Stimulated activated CD4-positive, alpha-beta T cell treated with anti-CD3 and anti-CD28 coated beads, TNF-alpha, amount 100 ng/mL, for 24 hours (primary cell): ENCODE measurements at places on chromosomes 5 and 9.
A peak's percentile ranks its signal among the peaks of the same experiment; 100 is the strongest.

- no peak for DNase-seq
Measured at GRCh38 chr9:80797101-80797829, 892.1 kb downstream of the TLE1 start.

GRCh38 chr9:125845271-125845808 lies 98.2 kb downstream of the PBX3 start:
- no peak for DNase-seq

DNA sequence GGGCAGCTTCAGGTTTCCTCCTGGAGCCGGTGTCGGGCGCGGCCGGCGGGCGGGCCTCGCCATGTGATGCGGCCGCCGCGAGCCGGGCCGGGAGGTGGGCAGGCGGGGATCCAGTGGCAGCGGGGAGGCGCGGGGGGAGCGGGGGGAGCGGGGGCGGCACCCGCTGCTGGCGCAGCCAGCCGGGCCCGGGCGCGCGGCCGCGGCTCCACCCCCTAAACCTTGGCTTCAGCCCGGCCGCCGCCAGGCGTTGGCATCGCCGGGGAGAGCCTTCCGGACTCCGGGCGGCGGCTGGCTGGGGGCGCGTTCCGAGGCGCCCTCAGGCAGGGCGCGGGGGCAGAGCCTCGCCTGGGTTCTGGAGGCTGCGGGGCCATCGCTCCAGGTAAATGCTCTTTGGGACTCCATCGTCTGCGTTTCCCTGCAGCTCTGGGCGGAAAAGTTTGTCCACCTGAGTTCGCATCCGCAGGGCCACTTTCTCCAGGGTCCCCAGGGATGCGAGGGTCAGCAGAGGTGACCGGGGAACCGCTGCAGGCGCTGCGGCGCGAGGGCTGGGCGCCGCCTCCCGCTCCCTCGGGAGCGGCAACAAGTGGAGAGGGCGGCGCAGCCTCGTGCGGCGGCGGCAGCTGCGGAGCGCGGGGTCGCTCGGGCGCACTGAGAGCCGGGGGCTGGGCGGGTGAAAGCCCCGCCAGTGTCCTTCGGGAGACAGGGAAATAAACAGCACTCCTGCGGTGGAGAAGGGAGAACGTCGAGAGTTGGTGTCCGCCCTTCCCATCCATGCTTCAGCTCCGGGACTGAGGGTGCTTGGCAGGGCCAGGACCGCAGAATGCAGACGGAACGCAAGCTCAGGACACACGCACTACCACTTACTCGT lies at the start of gene ARHGEF28:
Gene ARHGEF28, plus strand, starts transcription at position 253 of the 868 bp plus-strand sequence. CDS start 58,656 bp downstream, outside the sequence.
- DNase-seq = peak; percentile 30

- no peak for DNase-seq
Measured at GRCh38 chr9:121071756-121072421, 2.9 kb upstream of the CNTRL start.

- no peak for DNase-seq
Measured at GRCh38 chr5:132428484-132429462, 59.3 kb downstream of the SLC22A5 start.

DNA sequence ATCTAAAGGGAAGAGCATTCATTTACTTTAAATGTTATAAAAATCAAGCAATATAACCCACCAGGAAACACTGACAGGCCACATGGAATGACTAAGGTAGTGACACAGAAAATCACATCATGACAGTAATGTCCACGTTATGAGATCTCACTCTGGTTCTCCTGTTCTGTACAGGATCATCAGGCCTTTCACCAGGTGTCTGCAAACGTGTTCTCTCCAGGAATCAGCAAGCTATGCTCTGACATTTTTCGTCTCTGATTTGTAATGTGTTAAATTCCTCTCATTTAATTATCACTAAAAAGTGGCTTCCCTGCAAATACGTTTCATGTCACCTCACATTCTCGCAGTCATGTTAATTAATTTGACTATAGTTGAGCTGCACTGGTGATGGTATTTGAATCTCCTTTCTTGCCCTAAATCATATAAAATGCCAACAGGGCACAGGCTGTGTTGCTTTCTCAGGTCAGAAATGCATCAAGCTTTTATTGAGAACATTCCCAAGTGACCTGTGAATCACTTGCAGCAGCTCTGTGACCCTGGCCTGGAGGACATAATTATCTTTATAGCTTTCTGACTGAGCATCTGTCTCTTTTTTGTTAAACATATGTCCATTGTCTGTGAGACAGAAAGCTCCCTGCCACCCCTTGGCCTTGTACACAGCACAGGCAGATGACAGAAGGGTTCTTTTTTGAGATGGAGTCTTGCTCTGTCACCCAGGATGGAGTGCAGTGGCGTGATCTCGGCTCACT lies 196.2 kb downstream of the DIRAS2 start:
- DNase-seq = no peak

- DNase-seq = peak; percentile 66
Measured at GRCh38 chr9:99823681-99824377, 2.1 kb downstream of the NR4A3 start.

DNA sequence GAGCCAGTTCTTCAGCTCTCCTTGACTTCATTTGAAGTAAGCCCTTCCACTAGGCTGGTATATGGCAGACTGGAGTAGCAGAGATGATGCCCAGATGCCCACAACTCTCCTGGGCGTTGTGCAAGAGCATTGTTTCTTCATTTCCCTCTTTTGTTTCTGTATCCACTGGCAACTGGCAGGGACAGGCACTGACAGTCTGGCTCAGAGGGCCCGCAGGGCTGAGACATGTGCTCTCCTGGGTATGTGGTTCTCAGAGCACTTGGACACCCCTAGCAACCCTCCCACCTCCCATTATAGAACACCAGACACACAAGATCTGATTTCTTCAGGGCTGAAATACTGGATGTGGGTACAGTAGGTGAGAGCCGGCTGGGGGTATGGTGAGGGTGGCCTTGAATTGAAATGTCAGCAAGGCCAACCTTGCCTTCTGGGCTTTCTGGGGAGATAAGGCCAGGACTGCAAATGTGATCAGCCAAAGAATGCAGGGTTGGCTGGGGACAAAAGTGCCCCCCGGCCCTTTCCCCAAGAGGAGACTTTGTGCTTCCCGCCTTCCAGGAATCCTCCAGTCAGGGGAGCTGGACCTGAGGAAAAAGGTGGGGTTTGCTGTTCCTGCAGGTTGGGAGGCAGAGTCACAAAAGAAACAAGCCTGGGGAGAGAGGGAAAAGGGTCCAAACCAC lies 28.6 kb upstream of the CTNNA1 start:
- DNase-seq = no peak

GRCh38 chr5:170655476-170655875 lies 128.0 kb upstream of the GABRP start:
- no peak for DNase-seq

- DNase-seq = no peak
Measured at GRCh38 chr9:12719431-12719830, 26.2 kb downstream of the TYRP1 start.

DNA sequence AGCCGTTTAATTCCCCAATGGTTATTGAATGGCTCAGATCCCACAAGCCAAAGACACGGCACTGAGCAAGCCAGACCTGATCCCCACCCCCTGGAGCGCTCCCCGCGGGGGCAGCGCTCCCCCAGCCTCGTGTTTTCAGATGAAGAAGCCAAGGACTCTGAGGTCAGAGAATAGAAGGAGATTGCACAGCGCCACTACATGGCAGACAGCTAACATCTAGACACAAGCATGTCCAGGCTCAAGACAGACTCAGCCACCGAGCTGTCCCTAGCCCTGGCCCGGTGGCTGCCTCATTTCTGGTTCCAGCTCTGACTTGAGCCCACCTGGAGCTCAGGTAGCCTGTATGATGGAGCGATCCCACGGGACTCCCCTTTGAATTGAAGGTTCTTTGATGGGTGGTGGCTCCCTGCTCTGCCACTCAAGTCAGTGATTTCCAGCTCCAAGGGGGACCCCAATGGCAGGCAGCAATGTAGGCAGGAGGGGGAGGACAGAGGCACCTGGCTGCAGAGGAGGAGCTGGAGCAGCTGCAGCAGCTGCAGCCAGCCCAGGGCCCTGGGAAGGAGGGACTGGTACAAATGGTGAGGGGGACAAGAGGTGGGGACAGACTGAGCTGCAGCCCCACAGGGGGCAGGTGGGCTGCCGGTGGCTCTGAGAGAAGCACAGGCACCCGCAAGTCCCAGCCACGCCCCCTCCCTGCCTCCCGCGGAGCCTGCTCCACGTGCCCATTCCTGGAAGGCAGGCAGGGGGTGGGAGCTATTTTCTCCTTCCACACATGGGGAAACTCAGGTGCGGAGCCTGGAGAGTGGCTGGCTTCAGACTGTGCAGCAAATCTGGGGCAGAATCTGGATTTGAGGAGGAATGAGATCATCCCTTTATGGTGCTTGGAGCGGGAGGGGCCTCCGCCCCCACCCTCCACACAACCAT lies 40.2 kb downstream of the NTNG2 start:
- DNase-seq = no peak

DNA sequence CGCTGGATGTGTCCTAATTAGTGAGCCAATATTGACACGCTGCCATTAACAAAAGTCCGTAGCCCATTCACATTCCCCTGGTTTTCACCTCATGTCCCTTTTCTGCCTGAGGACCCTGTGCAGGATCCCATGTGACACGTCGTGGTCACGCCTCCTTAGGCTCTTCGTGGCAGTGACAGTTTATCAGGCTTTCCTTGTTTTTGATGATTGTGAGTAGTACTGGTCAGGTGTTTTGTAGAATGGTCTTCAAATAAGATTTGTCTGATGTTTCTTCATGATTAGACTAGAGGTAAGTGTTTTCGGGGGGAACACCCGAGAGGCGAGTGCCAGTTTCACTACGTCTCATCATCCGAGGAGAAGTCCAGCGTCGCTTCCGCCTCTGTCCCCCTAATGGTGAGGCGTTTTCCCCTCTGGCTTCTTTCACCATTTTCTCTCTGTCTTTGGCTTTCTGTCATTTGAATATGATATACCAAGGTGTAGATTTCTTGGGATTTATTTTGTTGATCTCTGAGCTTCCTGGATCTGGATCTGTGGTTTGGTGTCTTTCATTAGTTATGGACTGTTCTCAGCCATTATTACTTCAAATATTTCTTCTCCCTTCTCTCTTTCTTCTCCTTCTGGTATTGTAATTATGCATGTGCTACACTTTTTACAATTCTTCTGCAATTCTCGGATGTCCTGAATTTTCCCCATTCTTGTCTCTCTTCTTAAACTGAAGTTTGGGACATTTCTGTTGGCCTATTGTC lies 57.3 kb downstream of the TRIP13 start:
- DNase-seq = no peak

GRCh38 chr5:36389245-36389644 lies 87.5 kb upstream of the RANBP3L start:
- DNase-seq = no peak

DNA sequence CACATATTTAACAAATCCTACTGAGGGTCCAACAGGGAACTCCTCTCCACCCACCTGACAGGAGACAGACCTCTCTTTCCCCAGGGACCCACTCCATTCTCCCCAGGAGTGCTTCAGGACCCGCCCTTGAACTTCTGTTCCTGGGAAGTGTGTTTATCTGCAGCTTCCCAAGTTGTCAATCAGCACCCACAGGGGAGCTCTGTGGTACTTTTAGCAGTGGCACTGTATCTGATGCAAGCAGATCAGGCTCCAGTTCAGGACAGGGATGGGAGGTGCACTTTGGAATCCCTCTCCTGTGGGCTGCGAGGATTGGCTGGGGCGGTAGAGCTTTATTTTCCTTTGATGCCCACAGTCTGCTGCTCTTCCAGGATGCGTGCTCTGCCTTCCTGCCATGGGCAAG lies 8.7 kb downstream of the GALNT10 start:
- DNase-seq = no peak

DNA sequence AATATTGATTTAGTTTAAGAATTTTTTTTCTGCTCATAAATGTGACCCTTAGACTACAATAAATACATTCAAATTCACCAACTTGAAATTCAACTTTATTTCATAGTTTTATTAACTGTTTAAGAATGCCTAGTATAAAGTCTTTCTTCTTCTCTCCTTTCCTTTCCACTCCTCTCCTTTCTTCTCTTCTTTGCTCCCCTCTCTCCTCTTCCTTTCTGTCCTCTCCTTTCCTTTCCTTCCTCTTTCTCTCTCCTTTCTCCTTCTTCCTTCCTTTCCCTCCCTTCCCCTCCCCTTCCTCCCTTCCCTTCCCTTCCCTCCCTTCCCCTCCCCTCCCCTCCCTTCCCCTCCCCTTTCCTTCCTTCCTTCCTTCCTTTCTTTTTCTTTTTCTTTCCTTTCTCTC lies 150.6 kb downstream of the FER start:
- DNase-seq = no peak

DNA sequence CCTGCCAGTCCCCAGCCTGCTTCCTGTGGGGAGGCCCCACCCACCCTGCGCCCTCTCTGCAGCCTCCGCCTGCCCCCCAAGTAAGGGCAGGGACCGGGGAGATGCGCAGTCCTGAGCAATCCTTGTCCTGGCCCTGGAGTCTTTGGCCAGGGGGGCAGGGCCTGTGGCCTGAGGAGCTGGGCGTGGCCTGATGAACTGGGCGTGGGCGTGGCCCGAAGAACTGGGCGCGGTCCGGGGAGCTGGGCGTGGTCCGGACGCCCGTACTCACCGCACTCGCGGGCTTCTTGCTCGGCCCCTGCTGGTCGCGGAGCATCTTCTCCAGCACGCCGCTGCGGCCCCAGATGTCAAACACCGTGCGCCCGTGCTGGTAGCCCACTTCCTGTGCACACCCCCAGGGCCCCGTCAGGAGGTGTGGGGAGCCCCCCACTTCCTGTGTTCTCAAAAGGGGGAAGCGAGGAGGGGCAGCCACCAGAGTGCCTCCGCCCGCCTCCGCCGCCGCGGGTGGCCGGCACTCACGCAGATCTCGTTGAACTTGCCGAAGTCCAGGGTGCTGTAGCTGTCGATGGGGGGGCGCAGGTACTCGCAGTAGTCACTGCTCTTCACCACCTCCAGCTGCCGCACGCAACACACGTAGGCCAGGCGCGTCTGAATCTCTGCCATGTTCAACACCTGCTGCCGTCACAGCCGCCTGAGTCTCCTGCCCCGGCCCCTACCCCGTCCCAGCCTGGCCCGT lies 2.7 kb upstream of the NSMF start:
- DNase-seq = peak; percentile 82

DNA sequence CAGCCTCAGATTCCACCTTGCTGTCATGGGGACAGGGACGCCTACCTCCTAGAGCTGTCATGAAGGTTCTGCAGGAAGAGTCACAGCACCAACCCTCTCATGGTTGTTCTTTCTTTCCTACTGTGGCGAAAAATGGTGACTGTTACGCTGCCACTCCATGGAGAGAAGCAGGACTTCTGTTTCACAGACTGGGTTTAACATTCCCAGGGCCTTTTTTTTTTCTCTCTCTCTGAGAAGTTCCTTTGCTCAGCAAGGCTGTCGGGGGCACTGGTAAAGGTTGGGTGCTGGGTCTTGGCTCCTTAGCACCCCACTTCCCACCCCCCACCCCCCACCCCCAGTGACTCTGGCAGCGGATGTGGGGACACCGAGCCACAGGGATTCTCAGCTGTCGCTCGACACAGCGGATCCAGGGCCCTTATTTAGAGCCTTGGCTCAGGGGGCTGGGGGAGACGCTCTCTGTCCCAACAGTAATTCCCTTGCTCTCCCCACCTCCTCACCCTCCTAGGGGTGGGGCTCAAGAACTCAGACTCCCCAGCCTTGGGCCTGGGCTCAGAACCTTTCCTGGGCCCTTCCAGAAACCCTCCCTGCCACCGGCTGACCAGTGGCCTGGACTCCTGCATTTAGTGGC lies 34.4 kb downstream of the DUSP1 start:
- no peak for DNase-seq

DNA sequence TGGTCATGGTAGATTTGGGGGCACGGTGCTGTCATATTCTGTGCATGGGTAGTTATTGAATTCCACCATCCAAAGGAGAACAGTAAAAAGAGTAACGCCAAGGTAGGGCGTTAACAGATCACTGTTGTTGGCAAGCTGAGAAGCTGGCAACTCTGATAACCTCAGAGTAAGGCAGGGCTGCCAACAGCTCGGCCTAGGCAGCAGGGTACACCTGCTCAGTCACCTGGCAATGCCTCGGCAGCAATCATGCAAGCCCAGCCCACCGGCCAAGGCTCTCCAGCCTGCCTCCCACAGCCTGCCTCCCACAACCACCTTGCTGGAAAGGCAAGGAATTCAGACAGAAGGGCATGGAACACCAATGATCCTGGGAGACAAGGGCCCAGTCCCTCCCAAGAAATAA lies 63.9 kb downstream of the KLHL3 start:
- no peak for DNase-seq
